ENCODE measurements at places on chromosomes 12 and 14. TPM values are rescaled to one million over a fixed set of nuclear protein-coding genes. Genes with fewer than 3 reads are reported as not detected.

Gene TRIM9
- total RNA-seq, result 0.31 TPM

Gene A2ML1
- not detected for total RNA-seq

GRCh38 chr12:26871985-26872384 is 39.0 kb upstream of the ITPR2 start:
- no peak for DNase-seq

DNA sequence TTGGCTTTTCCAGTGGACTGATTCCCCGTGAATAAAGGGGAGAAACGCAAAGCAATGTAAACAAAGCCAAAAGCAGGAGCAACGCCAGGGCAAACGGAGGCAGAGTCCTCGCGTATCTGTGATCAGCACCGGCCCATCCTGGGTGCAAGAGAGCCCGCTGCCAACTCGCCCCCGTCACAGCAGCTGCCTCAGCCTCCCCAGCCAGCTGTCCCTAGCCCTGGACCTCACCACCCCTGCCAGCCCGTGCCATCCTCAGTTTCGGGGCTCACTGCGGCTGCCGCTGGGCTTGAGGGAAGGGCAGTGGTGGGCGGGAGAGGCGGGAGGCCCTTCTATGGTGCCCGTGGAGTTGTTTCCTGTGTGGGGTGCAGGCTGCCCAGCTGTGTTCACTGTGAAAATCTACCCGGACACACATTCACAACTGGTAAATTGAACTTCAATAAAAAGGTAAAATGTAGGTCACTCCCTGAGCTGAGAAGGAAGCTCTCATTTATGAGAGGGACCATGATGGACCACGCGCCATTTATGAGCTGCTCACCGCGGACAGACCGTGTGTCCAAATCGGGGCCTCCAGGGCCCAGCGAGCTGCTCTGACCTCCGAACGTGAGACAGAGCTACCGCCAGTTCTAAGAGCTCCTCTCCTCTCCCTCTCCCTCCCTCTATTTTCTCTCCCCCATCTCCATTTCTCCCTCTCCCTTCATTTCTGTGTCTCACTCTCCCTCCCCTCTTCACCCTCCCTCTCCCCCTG is 330.5 kb upstream of the SFSWAP start:
- DNase-seq, result no peak

GRCh38 chr12:18683327-18684013 is 54.3 kb downstream of the PLCZ1 start:
- DNase-seq, result no peak

- no peak for DNase-seq
Measured at GRCh38 chr12:22600181-22600580, 24.8 kb upstream of the ETNK1 start.

DNA sequence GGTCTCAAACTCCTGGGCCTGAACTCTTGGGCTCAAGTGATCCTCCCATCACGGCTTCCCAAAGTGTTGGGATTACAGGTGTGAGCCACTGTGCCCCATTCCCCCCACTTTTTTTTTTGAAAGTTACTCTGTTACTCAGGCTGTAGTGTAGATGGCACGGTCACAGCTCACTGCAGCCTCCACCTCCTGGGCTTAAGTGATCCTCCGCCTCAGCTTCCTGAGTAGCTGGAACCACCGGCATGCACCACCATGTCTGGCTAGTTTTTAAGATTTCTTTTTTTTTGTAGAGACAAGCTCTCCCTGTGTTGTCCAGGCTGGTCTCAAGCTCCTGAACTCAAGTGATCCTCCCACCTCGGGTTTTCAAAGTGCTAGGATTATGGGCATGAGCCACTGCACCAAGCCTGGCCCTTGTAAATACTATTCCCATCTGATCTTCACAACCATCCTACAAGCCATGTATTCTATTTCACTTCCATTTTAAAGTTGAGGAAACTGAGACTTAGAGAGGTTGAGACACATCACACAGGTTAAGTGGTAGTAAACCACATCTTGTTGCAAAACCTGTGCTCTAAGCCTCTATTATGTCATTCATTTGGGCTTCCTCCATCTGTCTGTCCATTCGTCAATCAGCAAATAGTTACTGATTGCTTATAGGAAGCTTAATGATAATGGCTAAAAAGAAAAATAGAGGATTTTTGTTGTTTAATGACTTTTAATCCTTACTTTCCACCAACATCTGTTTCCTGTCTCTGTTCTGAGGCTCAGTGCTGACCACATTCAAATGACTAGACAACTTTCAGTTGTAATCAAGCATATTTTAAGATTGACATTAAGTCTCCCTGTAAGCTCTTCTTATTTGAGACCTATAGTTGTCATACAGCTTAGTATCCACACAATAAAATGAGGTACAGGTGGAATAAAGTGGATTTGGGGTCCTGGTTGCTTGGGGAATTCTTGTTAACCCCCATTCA is 9.2 kb downstream of the ASCL4 start:
- DNase-seq, result no peak

- DNase-seq, result no peak
Measured at GRCh38 chr14:74551431-74552371, 58.1 kb downstream of the ISCA2 start.

DNA sequence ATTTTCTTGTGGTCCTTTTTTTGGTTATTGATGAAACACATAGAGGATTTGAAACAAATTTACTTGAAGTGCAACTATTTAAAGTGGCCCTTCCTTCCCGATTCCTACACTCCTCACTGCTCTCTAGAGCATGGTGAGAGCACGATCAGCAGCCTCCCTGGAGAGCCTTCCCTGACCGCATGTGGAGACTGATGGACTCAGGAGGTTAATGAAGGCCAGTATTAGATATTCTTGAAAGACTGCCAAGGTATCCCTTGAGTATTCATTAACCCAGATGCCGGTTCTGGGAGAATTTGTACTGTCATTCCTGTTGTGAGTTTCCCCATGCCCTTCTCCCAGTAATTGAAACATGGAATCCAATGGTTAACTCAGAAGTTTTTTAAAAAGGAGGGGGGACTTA is 102.8 kb upstream of the FGD4 start:
- no peak for DNase-seq

DNA sequence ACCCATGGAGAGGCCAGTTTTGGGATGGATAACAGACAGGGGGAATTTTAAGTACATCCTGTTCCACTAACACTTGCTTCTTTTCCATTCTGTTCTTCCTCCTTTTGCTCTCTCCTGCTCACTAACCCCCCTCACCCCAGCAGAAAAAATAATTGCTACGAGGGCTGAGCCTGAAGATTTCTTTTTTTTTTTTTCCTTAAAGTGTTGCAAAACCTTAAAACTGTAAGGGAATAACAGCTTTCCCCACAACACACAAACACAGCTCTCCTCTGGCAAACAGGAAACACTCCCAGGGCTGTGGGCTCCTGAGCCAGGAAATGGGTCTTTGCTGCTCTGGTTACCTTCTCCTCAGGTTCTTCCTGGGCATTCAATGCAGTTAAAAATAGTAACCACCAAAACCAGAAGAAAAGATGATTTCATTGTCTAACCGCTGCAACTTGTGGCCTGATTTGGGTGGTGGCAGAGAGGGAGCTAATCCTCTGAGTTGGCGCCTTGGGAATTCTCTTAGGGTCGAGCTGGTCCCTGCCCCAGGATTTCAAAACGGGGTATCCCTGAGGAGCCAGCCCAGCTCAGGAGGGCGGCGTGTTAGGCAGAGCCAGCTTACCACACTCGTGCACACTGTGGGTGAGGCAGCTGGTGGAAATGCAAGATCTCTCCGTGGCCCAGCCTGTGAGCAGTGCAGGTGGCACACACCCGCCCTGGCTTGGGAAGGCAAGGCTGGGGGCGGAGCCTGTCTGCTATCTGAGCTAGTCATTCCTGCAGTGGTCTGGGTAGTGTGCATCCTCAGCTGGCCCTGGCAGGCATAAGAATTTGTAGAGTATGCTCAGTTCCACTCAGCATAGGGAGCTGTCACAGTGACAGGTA is 17.1 kb upstream of the EMP1 start:
- DNase-seq, result peak; percentile 41

DNA sequence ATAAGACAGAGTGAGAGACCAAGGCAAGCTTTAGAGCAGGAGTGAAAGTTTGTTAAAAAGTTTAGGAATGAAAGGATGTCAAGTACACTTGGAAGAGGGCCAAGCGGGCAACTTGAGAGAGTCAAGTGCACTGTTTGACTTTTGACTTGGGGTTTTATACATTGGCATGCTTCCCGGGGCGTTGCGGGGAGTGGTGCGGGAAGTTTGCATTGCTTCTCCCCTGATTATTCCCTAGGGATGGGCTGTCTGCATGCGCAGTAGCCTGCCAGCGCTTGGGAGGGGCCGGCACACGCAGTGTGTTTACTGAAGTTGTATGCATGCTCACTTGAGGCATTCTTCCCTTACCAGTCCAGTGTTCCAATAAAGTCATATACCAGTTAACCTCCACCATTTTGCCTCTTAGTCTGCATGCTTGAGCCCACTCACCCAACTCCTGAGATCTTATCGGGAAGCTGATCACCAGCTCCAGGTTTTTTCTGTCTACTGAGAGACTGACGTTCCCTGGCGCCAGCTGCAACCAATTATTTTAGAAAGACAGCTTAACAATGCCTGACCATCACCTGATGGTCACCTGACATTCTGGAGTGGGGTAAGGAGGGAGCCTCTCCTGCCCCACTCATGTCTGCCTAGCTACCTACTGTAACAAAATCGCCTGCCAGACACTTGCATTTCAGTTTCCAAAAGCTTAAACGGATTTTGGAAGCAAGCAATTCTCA is 53.2 kb downstream of the DACT1 start:
- no peak for DNase-seq

DNA sequence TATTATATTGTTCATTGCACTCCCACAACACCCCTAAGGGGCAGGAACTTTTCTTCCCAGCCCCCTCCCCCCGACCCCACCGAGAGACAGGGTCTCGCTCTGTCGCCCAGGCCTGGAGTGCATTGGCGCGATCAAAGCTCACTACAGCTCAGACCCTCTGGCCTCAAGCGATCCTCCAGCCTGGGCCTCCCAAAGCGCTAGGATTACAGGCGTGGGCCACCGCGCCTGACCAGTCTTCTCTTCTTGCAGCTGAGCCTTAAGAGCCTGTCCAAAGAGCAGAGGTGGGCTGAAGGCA is 310 bp upstream of the UNG start:
- DNase-seq, result no peak

GRCh38 chr12:16955083-16955657 is 349.2 kb upstream of the LMO3 start:
- DNase-seq, result no peak

GRCh38 chr12:124872068-124872719 is 8.5 kb upstream of the SCARB1 start:
- no peak for DNase-seq

GRCh38 chr14:87443787-87444186 is 549.2 kb downstream of the GALC start:
- DNase-seq, result no peak

DNA sequence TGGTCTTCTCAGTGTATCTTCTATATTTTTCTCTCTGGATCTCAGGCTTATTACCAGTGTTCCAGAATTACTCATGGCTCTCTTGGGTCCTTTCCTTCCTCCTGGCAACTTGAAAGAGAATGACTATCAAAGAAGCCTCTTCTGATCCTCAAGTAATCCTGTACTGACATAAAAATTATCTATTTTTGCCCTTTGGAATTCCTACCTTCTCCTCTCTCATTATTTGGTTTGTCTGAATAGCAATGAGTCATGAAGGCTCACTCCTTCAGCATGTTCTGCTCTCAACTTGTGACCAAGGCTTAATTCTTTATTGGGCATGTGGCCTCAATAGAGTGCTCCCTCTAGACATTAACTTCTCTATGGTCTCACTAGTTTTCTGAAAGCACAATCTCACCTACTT is 553.6 kb upstream of the ATP2B1 start:
- no peak for DNase-seq

DNA sequence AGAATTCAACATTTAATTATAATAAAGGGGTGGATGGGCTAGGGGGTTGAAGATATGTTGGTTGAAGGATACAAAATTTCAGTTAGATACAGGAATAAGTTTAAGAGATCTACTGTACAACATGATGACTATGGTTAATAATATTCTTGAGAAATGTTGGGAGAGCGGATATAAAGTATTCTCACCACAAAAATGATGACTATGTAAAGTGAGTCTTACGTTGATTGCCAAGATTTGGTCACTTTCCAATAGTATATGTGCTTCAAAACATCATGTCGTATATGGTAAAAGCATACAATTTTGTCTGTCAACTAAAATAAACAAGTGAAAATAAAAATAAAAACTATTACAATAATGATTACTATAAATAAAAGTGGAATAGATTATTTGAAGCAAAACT is 802.0 kb downstream of the C12orf50 start:
- no peak for DNase-seq
